ENCODE measurements at places on chromosomes 12 and 14.

GRCh38 chr12:68416826-68417225, 84.7 kb upstream of the MDM1 start:
- no peak for DNase-seq

DNA sequence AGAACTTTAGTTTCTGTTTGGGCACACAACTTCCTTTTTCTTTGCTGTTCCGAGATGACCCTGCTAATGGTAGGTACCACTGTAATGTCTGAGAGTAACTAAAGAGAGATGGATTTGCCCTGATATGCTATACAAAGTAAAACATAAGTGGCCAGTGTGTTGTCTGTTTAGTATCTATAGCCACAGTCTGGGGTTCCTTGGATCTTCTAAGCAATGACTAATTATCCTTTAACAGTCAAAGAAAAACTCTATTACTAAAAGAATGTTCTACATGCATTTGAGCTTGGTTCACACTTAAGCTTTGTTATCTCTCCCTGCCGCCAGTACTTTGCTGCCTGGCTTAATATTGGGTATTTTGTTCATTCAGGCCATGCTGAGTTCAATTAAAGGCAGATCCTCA, 1051.9 kb upstream of the FLRT2 start:
- no peak for DNase-seq

DNA sequence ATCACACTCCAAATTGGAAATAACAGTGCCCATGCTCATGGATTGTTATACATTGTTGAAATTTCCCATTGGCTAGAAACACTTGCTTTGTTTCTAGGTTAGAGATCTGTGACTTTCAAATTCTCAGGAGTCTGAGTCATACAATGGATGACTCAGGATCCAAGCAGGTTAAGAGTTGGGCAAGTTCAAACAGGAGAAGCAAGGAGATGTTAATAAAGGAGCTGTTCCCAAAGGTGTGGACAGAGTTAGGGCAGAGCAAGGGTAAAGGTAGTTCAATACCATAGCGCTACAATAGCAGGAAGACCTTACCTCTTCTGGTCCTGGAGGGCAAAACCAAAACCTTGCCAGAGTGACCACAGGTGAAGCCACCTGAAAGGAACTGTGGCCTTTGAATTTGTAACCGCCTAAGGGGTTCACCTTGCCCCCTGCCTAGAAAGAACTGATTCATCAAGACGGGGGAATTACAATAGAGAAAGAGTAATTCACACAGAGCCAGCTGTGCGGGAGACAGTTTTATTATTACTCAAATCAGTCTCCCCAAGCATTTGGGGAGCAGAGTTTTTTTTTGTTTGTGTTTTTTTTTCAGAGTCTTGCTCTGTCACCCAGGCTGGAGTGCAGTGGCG, 4.2 kb upstream of the AMN1 start:
- no peak for DNase-seq

DNA sequence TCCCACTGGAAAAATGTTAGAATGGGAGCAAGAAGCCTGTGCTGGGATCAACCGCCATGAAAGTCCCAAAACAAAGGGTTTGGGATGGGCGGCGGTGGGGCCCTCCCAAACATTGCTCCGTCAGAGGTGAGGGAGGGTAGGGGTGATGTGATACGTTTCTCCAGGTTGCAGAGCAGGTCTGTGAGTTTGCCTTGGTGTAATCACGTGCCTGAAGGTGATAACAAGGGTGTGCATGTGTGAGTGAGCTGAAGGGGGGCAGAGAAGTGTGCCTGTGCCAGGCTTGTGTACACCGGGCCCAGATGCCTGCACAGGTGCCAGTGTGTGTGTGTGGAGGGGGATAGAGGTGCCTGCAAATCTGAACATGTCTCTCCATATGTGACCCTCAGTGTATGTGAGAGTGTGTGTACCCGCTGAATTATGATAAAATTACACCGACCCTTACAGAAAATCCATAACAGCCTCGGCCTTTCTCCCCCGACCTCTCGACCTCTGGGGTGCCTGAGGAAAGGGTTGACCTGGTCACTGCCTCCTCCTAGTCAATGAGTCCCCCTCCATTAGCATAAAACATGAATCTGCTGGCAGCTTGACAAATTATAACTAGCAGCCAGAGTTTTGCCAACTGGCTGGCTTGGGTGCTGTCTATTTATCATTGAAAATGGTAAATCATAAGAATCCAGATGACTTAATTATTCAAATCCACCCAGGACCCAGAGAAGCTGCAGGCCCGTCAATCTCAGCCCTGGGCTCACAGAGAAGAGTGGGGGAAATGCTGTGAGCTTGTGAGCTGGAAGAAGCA, 55.6 kb downstream of the SMUG1 start:
- peak; percentile 86 for DNase-seq

DNA sequence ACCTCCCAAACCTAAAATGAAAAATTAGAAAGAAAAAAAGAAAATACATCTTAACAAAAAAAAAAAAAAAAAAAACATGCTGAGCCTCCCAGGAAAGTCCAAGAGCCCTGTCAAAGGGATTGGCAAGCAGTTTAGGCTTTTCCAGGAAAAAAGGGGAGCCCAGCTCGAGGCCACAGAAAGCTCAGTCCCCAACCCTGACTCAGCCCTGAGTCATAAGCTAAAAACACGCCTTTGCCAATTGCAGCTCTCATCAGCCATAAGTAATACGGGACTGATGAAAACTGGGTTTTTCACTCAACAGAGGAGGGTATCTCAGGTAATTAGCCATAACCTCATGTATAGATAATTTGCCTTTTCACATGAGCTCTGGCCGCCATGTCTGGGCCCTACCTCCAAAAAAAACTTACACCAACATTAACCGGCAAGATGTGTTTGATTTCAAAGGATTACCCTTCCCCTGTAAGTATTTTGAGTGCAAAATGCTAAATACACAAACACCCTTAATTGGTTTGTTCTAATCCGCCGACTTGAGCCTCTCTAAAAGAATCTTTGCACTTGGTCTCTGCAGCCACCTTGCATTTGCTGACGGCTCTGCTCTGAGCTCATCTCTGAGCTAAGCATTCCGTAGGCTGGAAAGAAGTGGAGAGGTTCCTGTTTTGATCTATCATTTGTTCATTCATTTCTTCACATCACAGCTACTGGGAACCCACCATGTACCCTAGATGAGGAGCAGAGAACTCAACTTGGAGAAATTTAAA, 319.2 kb downstream of the BCL11B start:
- DNase-seq: no peak

- no peak for DNase-seq
Measured at GRCh38 chr14:92601757-92602417, 88.3 kb downstream of the RIN3 start.

GRCh38 chr14:102622262-102622885, 29.9 kb downstream of the RCOR1 start:
- DNase-seq: no peak

GRCh38 chr12:49961111-49961922, at the start of gene AQP5:
AQP5 (plus strand) TSS chr12:49961872; CDS start chr12:49962018, 146 bp downstream.
- no peak for DNase-seq

- no peak for DNase-seq
Measured at GRCh38 chr12:107662484-107662883, 23.1 kb upstream of the PWP1 start.

GRCh38 chr14:61178226-61179060, 102.7 kb downstream of the TMEM30B start:
- no peak for DNase-seq

DNA sequence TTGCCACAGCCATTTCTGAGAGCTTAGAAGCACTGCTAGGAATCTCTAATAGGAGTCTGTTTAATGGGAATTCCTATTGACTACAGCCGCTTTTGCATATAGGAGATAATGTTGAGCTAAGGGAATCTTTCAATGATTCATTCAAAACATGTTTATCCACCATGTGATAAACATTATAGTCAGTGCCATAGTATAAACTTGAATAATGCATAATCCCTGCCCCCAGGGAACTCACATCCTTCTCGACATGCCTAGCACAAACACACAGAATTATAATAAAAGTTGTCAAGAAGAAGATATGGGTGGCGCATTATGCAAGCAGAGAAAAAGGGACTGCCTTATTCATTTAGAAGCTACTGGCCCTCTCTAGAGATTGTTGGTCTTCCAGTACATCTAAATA, 248.0 kb downstream of the DAD1 start:
- no peak for DNase-seq

- no peak for DNase-seq
Measured at GRCh38 chr12:21828779-21829178, 54.3 kb upstream of the KCNJ8 start.

All from NCI-H1694 treated with DMSO at 0.1 percent for 48 hours (cell line).